ENCODE measurements at places on chromosomes 12 and 14. TPM values are rescaled to one million over a fixed set of nuclear protein-coding genes. Genes with fewer than 3 reads are reported as not detected.

CPNE6 gene
- not detected for total RNA-seq

POTEG gene
- total RNA-seq = not detected

ITPK1 gene
- total RNA-seq = 30.7 TPM

NPFF gene
- not detected for total RNA-seq

TOGARAM1 gene
- 9.8 TPM for total RNA-seq

ARHGAP9 gene
- not detected for total RNA-seq

KIF5A gene
- total RNA-seq = 0.17 TPM

SLC2A14 gene
- not detected for total RNA-seq

REP15 gene
- 0.82 TPM for total RNA-seq

EPS8 gene
- total RNA-seq = 207 TPM

TMTC1 gene
- 40.9 TPM for total RNA-seq

GLI1 gene
- total RNA-seq = 1.3 TPM
